Activated T-cell treated with anti-CD3 and anti-CD28 coated beads for 48 hours (primary cell): ENCODE measurements at places on chromosomes 7 and 10.

- no peak for DNase-seq
Observed at GRCh38 chr10:122310311-122311050, 39.4 kb downstream of the BTBD16 start.

GRCh38 chr7:157488281-157488680 lies 151.5 kb downstream of the DNAJB6 start:
- no peak for DNase-seq

DNA sequence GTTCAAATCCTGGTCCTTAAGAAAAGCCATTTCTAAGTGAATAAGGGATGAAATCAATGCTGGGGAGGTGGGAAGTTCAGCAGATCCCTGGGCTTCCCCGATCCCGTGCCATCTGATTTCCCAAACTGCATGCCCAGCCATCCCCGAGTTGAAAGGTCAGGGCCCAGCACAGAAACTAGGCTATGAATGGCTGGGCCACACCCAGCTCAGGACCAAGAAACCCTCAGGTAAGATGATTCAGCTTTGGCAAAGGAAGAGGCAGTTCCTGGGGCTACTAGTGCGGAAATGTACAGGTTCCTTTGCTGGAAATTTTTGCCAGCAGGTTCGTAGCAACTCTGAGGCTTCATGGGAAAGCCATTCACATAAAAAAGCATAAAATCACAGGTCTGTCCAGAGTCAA lies 182.7 kb downstream of the FAM107B start:
- DNase-seq = no peak

DNA sequence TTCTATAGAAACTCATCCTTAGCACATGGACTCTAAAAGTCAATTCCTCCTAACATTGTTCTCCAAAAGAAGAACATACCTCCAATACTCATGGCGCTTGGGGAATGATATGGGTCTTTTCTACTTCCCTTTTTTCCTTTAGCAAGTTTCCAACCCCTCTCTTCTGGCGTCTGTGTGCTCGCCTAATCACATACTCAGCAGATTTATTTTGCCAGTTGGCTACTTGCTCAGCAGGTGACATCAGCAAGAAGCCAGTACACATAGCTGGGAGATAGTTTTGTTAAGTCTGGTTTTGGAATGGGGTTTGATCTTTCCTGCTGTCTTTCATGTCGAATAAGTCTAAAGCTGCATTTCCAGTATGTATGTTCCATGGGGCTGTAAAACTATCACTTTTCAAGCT lies 193.8 kb downstream of the POM121L12 start:
- DNase-seq = no peak

DNA sequence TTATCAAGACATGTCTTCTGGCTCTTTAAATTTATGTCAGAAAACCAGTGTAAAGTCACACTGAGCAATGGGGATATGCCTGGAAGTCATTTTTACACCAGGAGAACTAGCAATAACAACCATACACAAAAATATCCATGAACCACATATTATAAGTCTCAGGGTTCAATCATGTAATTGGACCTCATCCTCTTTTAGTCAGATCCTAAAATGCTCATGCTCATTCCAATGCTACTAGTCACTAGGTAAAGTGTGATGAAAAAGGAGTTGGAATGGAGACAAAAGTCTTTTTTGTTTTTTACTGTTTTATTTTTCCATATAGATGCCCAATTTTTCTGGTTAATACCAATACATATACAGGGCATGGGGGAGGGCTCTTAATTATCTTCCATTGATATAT lies 306.1 kb downstream of the DGKB start:
- no peak for DNase-seq

DNA sequence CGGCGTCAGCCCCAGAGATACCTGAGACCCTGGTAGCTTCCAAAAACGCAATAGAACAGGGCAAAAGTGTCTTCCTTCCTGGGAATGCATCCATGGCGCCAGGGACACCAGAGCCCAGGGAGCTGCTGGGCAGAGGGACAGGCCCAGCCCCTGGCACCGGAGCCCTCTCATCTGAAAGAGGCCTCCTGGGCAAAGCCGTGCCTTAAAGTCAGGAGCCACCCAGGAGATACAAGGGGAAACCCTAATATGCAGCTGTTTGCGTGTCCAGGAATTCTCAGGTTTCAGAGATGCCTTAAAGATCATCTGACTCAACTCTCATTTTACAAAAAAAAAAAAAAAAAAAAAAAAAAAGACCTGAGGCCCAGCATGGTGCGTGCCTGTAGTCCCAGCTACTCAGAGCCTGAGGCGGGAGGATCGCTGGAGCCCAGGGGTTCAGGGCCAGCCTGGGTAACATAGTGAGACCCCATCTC lies 28.0 kb downstream of the NUDT1 start:
- no peak for DNase-seq

DNA sequence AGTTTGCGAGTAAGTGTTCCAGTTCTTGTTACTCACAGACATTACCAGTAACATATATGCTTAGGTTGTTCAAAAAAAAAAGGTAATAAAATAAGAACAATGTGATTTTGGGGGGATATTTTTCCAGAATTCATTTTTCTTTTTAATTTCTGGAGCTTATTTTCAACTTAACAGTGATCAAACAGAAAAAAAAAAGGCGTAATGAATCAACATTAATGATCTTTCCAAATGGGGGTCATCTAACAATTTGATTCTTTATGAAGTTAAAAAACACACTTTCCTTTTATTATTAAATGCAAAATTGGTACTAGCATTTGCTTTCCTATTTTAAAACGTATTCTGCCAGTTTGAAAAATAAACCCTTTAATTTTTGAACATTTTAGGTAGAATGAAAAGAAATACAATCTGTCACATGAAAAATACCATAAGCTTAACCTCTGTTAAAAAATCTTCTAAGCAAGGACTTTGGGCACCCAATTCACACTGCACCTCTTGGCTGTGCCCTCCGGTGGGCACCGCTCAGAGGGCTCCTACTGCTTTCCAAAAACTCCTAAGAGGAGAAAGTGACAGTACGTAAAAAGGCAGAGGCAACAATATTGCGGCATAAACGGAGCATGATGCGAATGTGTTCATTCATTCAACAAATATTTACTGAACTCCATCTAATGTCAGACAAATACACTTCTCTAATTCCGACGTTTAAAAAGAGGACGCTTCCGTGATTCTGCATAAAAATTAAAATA lies 32.6 kb downstream of the CNPY1 start:
- no peak for DNase-seq

- no peak for DNase-seq
Observed at GRCh38 chr7:154967401-154967955, 35.4 kb downstream of the PAXIP1 start.

- DNase-seq = no peak
Observed at GRCh38 chr10:44032216-44032615, 352.7 kb downstream of the CXCL12 start.

GRCh38 chr10:100741378-100742075 lies 3.9 kb upstream of the PAX2 start:
- DNase-seq = no peak

- no peak for DNase-seq
Observed at GRCh38 chr7:32147546-32148268, 77.5 kb upstream of the PDE1C start.

DNA sequence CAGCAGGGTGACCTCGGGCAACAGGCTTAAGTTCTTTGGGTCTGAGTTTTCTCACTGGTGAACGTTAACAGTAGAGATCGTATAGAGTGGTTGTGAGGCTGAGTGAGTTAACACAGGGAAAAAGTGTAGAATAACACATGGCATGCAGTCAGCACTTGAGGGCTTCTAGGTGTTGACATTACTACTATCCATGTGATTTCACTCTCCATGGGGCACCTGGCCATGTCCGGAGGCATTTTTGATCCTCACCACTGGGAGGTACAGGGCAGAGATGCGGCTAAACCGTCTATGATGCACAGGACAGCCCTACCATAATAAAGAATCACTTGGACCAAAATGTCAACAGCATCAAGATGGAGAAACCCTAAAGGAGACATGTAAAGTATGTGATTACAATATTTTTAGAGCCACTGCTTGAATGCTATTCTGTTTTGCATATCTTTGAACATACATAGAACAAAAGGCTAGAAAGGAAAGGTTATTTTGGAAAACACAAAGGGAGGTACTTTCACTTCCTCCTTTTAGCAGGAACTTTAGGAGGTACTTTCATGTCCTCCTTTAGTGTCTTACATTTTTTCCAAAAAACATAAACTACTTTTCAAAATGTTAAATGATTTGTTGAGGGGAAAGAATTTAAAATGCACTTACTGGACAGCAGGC lies 44.3 kb downstream of the NOD1 start:
- no peak for DNase-seq

GRCh38 chr7:80770061-80770460 lies 131.6 kb downstream of the CD36 start:
- no peak for DNase-seq

DNA sequence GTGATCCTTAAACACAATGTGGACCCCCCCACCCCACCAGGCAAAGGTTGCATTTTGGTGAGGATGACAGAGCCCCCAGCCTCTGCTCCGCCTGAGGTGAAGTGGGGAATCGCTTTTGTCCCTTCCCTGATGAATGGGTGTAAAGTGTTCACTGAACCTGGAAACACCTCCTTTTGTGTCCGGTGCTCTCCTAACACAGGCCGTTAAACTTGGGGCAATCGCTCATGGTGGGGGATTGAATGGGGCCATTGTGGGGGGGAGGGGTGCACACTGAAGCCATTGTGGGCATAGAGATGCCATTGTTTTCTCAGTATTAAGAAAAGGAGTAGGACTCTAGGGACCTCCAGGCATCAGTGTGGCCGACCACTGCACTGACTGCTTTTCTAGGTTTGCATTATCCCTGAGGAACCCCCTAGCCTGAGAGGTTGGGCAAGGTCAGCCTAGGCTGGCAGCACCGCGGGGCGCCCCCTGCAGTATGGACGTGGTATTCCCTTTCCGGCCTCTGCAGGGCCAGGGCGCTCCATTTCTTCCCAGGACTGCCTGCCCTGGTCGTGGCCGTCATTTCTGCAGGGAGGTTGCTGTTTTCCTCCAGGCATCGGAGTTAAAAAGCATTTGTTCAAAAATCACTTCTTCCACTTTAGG lies 158.3 kb downstream of the TCF7L2 start:
- peak; percentile 8 for DNase-seq

DNA sequence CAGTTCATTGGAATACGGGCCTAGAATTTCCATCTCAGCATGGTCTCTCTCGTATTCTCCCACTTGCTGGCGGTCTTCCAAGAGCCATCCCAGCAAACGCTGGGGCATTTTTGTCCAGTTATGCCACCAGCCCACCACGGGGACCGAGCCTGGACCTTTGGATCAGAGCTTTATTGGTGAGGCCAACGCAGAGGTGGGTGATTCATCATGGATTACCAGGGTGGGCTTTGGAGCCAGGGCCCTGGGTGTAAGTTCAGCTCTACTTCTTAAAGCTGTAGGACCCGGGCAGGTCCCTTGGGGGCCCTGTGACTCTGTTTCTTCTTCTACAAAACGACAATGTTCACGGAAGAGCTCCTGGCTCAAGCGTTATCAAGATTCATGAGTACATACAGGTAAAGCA lies 22.7 kb upstream of the PITRM1 start:
- no peak for DNase-seq

DNA sequence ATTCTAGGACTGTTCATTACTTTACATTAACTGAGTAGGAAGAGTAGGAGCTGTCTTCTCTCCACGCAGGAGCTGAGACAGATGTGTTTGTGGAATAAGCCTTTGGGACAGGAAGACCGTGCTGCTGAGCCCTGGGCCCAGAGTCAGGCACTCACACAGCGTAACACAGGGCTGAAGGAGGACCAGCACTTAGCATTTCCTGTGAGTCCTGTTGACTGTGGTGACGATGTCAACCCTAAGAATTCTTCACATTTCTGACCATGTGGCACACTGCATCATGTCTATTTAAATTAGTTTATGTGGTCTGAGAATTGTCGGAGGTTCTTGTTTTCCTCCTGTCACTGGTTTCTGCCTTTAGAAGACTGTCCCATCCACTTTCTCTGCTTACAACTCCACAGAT lies 117.2 kb downstream of the PIP4K2A start:
- DNase-seq = no peak

DNA sequence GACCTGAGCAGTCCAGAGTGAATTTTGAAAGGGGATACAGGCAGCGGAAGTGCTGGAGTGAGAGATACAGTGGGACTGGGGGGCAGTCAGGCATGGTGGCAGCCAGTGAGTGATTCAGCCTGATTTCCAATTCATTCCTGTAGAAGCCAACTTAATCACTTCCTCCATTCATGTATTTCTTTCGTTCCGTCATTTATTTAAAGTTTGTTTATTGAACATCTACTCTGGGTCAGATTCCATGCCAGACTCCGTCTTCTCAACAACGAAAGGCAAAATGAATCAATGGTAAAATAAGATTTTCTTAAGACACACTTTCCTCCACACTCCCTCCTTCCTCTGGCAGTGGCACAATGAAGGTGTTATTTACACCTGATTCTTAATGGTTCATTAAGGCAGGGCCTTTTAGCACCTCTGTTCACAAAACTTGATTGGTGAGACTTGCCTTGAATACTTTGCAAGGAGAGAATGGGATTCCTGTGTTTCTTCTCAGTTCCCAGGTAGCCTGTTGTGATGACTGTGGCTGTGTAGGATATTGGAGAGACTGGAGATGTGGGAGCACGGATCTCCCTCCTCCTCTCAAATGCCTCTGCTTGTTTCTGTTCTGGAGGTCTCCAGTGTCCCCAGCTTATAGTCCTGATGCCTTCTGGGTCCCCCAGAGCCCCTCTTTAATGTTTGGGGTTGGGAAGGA lies 27.9 kb downstream of the ADCYAP1R1 start:
- no peak for DNase-seq

GRCh38 chr10:14190702-14191101 lies 140.0 kb downstream of the FRMD4A start:
- no peak for DNase-seq

DNA sequence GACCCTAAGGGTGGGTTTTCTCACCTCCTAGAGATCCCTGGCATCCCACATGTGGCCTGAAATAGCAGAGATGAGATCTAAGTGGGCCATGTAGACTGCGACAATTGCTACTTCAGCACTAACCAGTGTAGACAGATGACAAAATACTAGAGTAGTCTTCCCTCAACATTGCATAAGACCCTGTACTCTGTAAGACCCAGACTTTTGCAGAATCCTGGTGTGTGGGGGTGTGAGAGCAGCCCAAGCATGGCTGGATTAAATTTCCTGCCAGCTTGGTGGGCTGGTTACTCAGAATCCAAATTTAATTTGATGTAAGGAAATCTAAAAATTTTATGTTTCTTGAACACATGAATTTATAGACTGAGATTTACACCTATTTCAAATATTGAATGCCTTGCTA lies 88.3 kb downstream of the ZNF365 start:
- DNase-seq = no peak

DNA sequence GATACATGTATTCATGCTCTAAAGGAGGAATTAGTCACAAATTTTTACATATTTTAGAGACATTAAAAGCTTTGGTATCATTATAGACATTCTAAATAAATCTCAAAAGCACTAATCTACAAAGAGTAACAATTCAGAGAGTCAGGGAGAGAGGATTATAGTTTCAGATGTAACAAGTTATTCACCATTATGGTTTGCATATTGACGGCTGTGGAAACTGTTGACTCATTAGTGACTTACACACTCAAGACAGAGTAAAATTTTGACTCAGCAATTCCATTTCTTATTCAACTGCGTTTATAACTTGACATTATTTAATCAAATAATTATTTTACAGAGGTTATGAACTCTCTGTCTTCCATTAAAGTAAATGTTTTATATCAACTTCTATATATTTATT lies 95.4 kb upstream of the SEMA3C start:
- DNase-seq = no peak

GRCh38 chr7:39172137-39172536 lies 194.4 kb downstream of the POU6F2 start:
- no peak for DNase-seq

- DNase-seq = no peak
Observed at GRCh38 chr7:26683277-26683676, 181.1 kb downstream of the SKAP2 start.
